ENCODE measurements at places on chromosomes 12 and 14.
A peak's percentile ranks its signal among the peaks of the same experiment; 100 is the strongest.

GRCh38 chr14:55547650-55548315 lies 32.2 kb upstream of the KTN1 start:
- no peak for DNase-seq

DNA sequence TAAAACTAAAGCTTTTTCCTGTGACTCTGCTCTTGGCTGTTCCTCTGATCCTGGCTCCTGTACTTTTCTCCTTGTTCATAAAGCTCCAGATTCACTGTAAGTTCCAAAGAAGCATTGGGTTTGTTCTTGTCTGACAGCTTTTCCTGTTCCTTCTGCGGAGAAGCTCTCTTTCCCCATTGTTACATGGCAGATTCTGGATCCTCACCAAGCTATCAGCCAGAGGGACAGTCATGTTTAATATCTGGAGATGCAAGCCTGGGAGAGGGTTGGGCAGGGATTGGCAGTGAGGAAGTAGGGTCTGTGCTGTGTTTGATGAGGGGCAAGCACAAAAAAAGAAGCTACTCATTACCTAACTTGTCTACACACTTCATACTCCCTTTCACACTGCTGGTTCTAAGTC lies 107.9 kb downstream of the AKAP6 start:
- DNase-seq, result no peak

DNA sequence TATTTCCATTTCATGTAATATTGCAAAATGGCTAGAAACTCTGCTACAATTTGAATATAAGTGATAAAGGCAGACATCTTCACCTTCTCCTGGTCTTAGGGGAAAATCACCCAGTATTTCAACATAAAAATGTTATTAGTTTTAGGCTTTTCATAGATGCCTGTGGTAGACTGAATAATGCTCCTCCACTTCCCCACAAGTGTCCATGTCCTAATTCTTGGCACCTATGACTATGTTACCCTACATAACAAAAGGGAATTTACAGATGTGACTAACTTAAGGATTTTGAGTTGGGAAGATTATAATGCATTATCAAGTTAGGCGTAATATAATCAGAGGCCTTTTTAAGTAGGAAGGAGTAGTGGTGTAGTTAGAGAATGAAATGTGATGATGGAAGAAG lies 196.4 kb downstream of the TMTC3 start:
- DNase-seq, result no peak

GRCh38 chr12:55933799-55934742 lies 3.1 kb downstream of the DGKA start:
- no peak for DNase-seq

- DNase-seq, result no peak
Observed at GRCh38 chr14:97444248-97444647, 647.1 kb downstream of the VRK1 start.

DNA sequence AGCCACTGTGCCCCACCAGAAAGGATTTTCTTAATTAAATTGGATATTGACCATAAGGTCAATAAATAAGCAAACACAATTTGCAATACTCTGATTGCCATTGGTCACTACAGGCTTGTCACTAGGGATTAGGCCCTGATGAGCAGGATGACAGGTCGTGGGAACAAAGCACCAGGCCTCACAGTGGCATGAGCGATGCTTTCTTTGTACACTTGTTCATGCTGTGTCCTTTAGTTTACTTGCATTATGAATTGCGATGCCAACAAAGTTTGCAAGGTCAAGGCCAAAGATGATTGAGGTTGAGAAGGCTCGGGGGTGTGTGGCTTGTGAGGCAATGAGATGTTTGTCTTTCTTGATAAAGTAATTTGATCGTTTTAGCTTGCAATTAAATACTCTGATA lies 136.0 kb downstream of the TTC8 start:
- DNase-seq, result no peak

- DNase-seq, result no peak
Observed at GRCh38 chr12:46569826-46570439, 197.4 kb upstream of the SLC38A2 start.

DNA sequence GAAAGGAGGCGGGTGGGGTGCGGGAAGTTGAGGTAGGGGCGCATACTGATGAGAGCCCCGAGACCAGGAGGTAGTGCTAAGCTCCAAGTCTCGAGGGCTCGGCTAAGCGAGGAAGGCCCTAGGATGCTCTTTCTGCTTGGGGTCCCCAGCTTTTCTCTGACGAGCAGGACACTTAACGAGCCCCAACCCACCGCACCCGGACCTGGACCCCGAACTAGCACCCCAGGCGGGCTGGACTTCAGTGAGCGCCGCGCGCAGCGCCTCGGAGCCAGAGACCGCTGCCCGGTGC lies 4.7 kb upstream of the C1QL4 start:
- no peak for DNase-seq

- no peak for DNase-seq
Observed at GRCh38 chr14:105193916-105194782, 13.0 kb upstream of the NUDT14 start.

- no peak for DNase-seq
Observed at GRCh38 chr12:293199-293598, 30.6 kb upstream of the SLC6A13 start.

GRCh38 chr14:98375566-98375965 lies 896.4 kb downstream of the BCL11B start:
- DNase-seq, result no peak

DNA sequence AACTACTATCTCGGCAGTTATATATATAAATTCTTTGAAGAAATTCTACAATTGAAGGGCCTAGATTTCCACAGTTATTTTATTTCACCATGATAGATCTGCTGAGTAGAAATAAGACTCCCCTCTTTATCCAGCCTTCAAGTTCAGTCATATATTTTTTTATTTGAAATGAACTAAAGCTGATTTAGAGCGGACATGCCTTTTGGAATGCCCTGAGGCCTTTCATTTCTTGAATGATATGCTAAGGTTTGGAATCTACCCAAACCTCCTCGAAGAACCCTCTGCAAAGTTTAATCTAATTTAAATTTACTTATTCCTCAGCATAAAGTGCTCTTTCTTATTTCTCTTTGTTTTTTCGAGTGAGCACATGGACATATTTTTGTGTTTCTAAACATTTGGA lies 15.1 kb downstream of the SIX1 start:
- DNase-seq, result no peak

DNA sequence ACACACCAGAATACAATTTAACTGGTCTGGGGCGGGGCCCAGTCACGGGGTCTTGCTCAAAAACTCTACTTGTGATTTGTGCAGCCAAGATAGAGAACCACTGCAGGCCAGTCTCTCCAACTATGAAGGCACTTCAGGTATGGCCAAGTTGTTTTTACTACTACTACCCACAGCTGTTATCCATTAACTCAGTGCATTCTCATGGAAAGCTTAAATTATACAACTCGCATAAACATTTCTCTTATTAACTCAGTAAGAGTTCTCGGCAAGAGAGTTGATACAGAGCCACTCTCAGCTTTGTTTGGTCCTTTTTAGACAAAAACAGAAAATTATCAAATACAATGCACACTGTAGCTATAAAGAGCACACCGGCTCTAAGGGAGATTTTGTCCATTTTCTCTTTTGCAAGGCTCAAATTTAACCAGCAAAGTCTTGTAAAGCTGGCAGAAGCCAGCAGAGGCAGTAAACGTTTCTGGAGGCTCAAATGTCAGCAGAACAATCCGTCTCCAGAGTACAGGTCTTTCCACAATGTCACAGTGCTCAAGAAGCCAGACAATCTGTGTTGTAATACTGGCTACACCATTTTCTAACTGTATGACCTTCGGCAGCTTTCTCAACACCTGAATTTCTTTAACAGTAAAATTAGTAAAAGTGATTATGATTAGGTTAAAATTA lies 85.9 kb downstream of the PTGER2 start:
- DNase-seq, result no peak

- no peak for DNase-seq
Observed at GRCh38 chr12:10301103-10301502, 6.6 kb upstream of the KLRD1 start.

DNA sequence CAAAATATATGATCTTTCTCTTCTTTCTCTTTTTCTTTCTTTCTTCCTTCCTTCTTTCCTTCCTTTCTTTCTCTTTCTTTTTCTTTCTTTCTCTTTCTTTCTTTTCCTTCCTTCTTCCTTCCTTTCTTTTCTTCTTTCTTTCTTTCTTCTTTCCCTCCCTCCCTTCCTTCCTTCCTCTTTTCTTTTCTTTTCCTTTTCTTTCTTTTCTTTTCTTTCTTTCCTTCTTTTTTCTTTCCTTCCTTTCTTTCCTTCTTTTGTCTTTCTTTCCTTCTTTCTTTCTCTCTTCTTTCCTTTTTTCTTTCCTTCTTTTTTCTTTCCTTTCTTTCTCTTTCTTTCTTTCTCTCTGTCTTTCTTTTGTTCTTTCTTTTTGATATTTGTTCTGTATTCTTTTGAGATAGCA lies 1356.0 kb upstream of the SEL1L start:
- DNase-seq, result no peak

DNA sequence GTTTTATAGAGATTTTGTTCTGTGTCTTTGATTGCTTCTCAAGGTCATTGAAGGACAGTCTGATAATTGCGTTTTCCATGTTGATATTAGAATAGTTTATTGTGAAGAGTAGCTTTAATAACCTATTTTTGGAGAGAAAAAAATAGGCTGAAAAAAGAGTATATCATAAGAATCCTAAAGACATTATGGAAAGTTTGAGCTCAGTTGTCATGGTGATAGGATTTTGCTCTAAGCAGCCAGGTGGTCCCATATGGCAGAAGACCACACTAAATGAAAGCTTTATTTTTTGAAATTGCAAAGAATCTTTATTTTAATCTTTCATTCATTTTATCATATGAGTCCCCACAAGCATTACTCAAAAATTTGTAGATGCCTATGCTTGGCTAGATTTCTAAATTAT lies 358.9 kb upstream of the NAV3 start:
- no peak for DNase-seq

DNA sequence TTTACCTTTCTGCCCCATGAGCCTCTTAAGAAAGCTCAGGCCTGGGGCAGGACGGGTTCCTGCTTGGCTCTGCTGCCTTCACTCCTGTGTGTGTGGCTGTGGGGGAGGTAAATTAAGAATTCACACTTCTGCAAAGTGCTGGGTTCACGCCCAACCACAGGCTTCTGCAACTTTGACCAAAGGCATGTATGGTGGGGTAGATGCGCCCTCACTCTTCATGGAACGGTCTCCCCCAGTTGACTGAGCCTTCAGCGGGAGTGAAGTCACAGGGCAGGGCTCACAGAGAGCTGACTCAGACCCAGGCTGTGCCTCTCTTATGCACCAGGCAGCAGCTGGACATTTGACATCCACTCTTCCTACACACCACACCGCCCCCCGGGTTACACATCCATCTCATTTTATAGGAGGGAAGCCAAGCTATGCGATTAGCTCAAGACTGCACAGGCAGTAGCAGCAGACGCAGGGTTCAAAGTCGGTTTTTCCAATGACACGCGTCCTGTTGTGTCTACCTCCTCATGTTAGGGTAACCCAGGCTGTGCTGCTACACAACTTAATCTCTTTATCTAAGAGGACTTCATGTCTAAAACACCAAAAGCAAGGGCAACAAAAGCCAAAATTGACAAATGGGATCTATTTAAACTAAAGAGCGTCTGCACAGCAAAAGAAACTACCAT lies 15.4 kb upstream of the BCL11B start:
- no peak for DNase-seq

DNA sequence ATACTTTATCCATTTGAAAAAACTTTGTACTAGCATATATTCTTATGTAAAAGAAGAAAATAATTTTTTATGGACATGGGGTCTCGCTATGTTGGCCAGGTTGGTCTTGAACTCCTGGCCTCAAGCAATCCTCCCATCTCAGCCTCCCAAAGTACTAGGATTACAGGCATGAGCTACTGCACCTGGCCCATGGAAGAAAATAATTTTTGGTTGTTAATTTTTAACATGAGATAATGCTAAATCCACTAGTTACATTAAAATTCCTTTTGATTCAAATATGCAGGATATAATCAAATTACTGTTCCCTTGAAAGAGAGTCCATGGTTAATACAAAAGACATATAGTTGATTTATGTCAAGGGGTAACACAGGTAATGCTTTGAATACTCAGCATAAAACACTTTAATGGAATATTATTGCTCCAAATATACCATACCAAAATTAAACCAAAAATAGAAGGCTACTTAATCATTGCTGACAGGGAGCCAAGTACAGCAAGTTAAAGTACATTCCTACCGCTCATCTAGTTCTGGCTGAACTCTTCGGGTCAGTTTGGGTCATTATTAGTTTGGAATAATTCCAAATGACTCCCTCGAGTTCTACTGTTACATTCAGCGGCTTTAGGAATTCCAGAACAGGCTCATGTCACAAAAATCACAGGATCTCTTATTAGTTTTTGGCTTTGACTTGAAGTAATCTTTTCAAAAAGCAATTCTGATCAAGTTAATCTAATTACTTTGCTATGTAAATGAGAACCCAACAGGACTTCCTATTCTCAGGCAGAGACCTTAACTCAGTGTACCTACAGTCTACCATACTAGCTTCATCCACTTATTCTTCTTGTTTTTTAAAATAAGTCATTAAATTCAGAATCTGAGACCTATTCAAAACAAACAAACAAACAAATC lies 6.1 kb downstream of the SOS2 start:
- DNase-seq, result no peak

DNA sequence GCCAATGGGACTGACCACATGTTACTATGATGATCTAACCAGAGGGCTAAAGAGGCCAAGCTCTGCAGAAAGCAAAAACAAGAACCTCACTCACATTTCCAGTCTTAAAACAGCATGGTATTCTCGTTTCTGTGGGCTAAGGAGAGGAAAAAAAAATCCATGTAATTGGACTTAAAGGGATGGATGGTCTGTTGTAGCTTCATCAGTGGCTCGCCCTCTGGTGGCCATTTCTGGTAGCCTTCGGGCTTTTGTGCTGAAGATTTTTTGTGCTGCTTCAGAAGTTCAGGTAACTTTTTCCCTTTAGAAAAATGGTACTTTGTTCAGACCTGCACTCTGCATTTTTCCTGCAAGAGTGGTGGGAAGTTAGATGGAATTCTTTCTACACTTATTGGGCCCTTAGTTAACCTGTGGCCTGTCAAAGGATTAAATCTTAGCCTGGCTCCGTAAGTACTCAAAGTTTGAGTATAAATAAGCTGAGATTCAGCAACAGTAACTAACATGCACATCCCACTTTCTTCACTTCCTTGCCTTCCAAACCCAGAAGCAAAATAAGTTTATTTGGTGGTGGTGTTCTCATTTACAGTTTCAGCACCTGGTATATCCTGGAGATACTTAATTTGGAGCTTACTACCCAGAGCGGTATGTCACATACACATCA lies 22.3 kb downstream of the DCAF4 start:
- DNase-seq, result peak; percentile 36

All from activated CD4-positive, alpha-beta T cell treated with anti-CD3 and anti-CD28 coated beads for 1 hour (primary cell).